Left colon (tissue), 2 donors: ENCODE measurements at places on chromosomes 11 and 22.

GRCh38 chr11:64074239-64074638 lies 38.5 kb downstream of the FLRT1 start:
- no peak for DNase-seq

DNA sequence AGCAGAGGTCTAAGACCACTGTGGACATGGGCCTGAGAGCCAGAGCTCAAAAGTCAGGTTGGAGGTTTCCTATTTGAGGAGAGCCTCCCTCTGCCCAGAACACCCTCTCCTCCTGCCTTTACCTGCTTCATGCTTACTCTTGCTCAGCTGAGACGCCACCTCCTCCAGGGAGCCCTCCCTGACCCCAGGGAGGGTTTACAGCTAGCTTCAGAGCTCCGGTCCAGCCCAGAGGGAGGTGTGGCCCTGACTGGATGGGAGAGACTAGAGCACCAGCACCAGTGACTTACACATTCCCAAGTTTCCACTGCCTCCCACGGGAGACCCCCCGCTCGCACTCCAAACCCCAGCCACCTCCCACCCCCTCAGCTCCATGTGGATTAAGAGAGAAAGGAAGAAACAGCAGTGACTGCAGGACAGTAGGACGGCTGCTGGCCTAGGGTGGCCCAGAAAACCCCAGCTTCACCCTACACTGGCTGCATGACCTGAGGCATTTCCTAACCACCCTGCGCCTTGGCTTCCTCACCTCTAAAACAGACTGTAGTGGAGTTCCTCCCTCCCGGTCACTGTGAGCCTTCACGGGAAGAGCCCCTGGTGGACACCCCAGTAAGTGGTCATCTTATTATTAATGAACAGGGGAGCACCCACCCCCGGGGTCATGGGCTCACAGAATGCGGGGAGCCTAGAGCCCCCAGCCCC lies 24.5 kb upstream of the PDGFB start:
- no peak for DNase-seq

GRCh38 chr11:69230856-69231425 lies 63.0 kb upstream of the MYEOV start:
- DNase-seq = no peak

GRCh38 chr11:33376331-33377310 lies 119.4 kb downstream of the HIPK3 start:
- DNase-seq = no peak

- DNase-seq = no peak
Observed at GRCh38 chr11:45739866-45740265, 65.1 kb upstream of the SLC35C1 start.
